ENCODE measurements at places on chromosomes 7 and 10.

GRCh38 chr10:117987244-117987909 is 59.4 kb downstream of the RAB11FIP2 start:
- DNase-seq = no peak

- no peak for DNase-seq
Measured at GRCh38 chr10:22280078-22280477, 36.1 kb upstream of the COMMD3 start.

DNA sequence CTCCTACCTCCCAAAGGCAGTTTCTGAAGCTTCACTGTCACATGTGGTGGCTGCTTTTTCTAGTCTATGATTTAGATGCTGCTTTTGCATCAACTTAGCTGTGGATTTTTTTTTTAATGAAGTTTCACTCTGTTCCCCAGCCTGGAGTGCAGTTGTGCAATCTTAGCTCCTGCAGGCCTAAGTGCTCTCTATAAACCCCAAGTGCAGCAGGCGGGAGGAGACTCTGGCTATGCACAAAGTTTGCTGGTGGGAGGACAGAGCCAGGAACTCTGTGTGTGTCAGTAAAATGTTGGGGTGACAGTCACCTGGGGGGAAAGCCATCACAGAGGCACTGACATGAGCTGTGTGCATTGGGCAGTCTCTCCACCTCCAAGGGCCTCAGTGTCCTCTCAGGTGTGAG is 138.8 kb upstream of the FAM20C start:
- DNase-seq = no peak

DNA sequence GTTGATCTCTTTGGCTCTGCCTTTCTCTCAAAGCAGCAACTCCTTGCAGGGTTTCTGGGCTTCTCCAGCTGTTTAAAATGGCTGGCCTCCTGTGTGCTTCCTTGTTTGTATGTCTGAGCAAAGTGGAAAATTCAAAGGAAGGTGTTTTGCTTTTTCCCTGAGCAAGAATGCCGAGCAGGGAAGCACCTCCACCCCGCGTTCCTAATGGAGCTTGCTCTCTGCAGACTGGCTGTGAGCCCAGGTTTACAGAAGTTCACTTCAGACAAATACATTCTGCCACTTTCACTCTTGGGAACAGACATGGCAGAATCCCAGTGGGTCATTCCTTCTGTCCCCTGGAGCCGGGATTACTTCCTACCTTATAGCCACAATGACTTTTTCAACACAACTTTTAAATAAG is 181.8 kb upstream of the AGK start:
- DNase-seq = no peak

GRCh38 chr7:68148440-68148839 is 1151.8 kb downstream of the TYW1 start:
- no peak for DNase-seq

- DNase-seq = no peak
Measured at GRCh38 chr7:97748482-97748881, 16.6 kb downstream of the TAC1 start.

DNA sequence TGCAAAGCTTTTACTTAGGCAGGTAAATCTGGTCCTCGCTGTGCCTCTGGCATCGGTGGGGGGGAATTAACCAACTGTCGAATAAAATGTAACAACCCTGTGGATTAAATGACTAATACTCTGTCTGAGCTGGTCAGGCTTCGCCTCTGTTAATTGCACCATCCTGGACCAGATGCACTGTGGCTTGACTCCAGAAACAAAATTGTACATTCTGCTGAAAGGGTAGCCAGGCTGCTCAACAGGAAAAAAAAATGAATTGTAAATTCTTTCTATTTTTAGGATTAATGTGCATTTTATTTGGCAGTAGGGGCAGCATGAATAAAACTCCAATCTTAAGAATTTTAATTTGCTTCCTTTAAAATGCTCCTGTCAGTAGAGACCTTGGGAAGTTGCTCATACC is 389.4 kb downstream of the SORCS1 start:
- DNase-seq = no peak
